ENCODE measurements at places on chromosomes 12 and 14.

DNA sequence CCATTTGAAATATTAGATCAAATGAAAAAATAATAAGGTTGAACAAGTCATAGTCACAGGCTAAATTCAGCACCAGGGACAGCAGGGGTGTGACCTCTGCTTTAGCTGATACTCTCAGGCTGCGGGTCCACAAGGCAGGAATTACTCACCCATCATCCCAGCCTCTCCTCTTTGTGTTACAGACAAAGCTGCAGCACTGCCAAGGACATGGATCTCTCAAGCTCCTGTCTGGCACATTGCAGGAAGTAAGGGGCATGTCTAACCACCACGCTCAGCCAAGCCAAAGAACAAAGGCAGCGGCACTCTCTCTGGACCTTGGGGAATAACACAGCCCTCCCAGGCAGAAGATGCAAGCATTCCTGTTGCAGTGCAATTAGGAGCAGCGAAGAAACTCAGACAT is 783.8 kb downstream of the VRK1 start:
- no peak for DNase-seq

GRCh38 chr14:49438256-49438770 is 147.9 kb downstream of the RPS29 start:
- DNase-seq = no peak

DNA sequence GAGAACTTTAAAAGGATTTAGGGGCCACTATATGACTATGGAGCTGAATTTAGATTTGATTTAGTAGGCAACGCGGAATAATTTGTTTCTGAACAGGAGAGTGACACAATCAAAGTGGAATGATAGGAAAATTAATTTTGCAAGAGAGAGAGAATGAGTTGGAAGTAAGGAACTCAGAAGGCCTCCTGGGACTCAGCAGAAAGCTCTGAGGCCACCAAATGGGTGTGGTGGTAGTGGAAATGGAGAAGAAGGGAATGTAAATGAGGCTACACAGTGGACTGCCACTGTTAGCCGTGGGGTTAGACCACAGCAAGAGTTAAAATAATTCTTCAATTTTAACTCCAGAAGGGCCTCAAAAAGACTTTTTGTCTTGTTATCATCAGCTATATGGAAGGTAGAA is 102.7 kb downstream of the LRRK2 start:
- DNase-seq = no peak

DNA sequence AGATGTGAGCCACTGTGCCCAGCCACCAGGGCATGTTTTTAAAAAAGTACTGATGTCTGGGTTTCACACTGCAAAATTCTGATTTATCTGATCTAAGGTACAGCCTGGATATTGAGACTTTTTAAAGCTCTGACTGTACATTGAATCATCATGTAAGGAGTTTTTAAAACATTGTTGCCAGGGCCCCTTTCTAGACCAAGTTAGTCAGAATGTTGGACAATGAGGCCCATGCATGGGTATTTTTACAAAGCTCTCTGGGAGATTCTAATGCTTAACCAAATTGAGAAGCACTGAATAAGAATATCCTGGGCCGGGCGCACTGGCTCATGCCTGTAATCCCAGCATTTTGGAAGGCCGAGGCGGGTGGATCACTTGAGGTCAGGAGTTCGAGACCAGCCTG is 16.7 kb downstream of the TMEM19 start:
- DNase-seq = no peak

GRCh38 chr14:24051176-24051788 is 527 bp upstream of the CARMIL3 start:
- peak; percentile 11 for DNase-seq

DNA sequence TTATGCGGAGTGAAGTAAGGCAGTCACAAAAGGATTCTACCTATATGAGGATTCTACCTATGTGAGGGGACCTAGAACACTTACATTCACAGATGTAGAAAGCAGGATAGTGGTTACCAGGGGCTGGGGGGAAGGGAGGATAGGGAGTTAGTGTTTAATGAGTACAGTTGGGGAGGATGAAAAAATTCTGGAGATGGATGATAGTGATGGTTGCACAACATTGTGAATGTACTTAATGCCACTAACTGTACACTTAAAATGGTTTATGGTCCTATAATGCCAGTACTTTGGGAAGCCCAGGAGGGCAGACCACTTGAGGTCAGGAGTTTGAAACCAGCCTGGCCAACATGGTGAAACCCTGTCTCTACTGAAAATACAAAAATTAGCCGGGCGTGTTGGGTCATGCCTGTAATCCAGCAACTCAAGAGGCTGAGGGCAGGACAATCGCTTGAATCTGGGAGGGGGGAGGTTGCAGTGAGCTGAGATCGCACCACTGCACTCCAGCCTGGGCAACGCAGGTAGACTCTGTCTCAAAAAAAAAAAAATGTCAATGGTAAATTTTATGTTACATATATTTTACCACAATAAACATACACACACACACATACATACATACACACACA is 25.4 kb downstream of the SVOP start:
- no peak for DNase-seq

DNA sequence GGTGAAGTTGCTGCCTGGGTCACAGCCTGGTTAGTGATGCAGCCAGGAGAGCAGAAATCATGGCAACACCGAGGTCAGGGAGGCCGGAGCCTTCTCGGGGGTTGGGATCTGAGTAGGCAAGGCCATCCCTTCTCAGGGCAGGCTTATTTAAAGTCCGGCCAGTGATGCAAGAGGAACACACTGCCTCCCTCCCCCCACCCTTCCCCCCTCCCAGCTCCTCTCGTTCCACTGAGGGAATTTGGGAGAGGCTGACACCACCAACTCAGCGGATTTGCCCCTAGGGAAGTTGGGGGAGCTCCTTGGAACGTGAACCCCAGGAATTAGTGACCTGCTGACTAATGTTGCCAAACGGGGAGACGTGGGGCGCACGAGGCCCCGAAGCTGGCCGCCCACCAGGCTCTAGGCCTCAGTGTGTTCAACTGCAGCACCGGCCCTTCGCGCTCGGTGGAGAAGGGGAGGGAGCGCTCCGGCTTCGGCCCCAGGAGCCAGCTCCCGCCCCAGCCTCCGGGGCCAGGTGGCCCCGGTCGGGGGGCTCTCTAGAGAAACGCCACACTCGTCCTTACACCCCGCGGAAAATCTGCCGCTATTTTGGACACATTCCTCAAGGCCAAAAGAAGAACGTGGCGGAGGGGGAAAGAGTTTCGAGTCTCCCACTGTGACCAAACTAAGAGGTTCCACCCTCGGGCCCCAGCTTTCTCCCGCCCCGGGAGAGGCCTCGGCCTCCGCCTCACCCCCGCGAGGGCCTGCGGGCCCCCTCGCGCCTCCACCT is 1.6 kb downstream of the CTDSP2 start:
- peak; percentile 46 for DNase-seq

- no peak for DNase-seq
Measured at GRCh38 chr12:19991146-19991545, 377.2 kb upstream of the PDE3A start.

Data from activated naive CD4-positive, alpha-beta T cell treated with Interleukin-2 at 50 U/mL for 16 hours (primary cell).